Activated T-helper 1 cell treated with anti-CD3 and anti-CD28 coated beads, Interleukin-12 subunit alpha, Interleukin-12 subunit beta, Interleukin-2, Interleukin-4 antibody, amounts not matched to agents 30 ng/mL and 10 ng/mL and 1 ng/mL, durations not matched to agents 14 hours and 24 hours and 36 hours (primary cell): ENCODE measurements at places on chromosomes 6 and 20. TPM values are rescaled to one million over a fixed set of nuclear protein-coding genes. Genes with fewer than 3 reads are reported as not detected.

TBXT gene
- not detected in 2 replicates for total RNA-seq

GCNT2 gene
- 2.0 and 3.0 TPM in 2 replicates for total RNA-seq

DNA sequence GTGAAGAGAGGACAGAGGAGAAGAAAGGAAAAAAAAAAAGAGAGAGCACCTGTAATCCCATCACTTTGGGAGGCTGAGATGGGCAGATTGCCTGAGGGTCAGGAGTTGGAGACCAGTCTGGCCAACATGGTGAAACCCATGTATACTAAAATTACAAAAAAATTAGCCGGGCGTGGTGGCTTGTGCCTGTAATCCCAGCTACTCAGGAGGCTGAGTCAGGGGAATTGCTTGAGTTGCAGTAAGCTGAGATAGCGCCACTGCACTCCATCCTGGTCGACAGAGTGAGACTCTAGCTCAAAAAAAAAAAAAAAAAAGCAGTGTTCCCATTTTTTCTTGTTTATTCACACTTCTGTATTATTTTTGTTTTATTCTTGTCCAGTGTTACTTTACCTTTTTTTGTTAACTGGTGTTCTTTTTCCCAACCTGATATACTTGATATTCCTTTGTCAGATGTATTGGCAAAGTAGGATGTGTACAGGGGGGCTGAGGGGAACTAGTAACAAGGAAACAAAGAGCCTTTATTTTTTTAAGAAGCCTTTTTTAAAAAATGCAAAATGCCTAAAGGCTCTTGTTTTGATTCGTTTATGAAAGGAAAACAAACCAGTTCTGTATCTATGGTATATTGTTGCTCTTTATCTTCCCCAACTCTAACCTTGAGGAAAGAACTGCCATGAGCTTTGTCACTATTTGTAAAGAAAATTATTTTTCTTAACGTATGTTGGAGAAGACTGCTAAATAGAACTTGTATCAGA is 22.3 kb downstream of the COL19A1 start:
- DNase-seq: no peak

DNA sequence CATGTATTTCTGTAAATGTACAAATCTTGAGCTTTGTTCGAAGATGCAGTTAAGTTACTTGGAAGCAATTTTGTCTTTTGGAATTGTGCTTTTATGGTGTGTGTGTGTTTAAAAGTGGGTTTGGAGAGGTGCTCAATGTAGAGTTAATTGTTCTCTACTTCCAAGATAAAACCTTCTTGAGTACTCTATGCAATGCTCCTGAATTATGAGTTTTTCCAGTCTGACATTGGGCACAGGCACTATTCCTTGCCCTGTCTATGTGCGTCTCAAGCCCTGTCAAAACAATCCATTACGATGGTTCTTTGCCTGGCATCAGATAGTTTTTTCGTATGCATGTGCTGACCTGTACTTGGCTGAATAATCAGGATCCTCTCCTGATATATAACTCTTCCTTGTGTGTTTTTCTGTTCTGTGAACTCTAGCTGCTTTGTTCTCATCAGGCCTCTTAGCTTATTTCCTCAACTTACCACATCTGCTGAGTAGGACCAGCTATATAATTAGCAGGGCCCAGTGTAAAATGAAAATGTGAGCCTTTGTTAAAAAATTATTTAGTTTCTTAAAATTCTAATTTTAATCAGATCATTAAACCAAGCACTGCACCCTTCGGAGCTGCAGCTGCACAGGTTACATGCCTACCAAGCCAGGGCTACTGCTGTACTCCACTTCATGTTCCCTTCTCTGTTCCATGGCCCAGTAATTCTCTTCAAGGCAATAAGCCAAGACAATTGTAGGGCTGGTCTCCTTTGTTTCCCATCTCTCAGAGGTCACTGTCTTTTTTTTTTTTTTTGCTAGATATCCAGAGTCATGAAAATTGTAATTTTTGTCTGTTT is 160.1 kb downstream of the ZFAND3 start:
- no peak for DNase-seq

DEFB116 gene
- not detected in 2 replicates for total RNA-seq

TMEM74B gene
- total RNA-seq: 0.36 and 0.61 TPM in 2 replicates

GRCh38 chr20:63461104-63461763 is 11.2 kb downstream of the KCNQ2 start:
- DNase-seq: no peak

DNA sequence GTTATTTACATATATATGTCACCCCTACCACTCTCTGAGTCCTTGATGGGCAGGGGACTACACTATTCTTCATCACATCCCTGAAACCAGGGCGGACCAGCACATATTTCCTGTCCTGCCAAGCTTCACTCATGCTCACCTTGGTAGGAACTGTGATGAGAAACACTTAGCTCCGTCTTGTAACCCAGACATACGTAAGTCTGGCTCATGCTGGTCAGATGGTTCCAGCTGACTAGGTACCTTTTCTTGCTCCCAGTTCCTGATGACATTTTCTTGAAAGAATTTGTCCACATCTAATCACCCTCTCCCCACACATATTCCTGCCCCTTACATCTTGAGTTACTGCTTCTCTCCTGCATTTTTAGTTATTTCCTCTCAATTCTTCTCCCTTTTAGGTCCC is 122.2 kb upstream of the MYLIP start:
- DNase-seq: no peak

DNA sequence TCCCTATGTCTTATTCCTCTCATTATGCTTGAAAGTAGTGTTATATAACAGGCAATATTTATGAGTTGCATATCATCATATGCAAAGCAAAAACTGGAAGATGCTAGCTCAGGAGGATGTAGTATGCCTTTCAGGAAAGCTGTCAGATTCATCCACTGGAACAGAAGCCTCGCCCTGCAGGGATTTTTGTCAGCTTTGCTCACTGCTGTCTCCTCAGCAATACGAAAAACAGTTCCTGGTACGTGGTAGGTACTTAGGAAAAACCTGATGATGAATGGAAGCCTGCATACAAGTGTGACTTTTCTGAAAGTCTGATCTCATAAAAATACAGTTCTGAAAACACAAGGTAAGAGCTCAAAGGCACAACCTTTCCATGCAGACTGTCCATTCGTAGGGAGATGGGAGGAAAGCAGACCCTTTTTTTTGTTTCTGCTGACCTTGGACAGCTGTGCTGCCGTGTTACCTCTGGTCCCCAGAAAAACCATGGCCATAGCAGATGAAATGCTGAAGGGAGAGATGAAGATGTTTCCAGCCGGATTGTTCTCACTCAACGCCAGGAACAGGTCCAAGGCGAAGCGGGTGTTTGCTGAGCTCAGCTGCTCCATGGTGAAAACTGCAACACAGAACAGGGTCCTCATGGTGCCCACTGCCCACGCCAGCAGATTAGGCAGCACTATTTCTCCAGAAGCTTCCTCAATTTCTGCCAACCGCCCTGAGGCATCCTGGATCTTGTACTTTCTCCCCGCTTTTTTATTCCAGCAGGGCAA is 1.5 kb downstream of the SERPINB1 start:
- no peak for DNase-seq
